ENCODE measurements at places on chromosomes 16 and 17. TPM values are rescaled to one million over a fixed set of nuclear protein-coding genes. Genes with fewer than 3 reads are reported as not detected.
A peak's percentile ranks its signal among the peaks of the same experiment; 100 is the strongest.

DNA sequence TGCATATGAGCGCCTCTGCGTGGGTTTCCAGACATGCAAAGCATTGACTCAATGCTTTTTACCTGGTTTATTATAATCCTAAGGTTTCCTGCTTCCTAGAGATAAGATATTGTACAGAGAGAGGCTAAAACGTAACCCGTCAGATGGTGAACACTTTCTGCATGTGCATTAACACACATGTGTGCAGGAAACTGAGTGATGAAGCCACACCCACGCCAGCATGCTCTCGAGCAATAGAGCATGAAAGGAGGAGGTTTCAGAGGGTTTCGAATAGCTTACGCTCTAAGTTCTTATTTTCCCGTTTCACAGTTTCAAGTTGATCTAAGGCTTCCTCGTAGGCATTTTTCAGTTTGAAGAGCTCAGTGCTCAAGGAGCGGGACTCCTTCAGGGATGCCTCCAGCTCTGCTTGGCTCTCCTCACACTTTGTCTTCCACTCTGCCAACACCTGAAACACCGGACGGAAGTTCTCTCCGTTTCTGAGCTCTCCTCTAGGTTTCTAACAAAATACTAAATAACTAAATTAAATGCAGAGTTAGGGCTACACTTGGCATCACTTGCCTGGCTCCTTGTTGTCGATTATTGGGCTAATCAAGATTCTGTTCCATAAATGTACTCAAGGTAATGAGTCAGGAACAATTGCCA, 23.2 kb downstream of the MYH3 start:
- no peaks in the 10 kb centered on the region for H3K4me1 ChIP-seq
- DNase-seq = no peak
- H3K27me3 ChIP-seq = peaks cover 46% of the 10 kb centered on the region
- H3K4me3 ChIP-seq = no peak overlapping the region
- no peaks in the 10 kb centered on the region for H3K36me3 ChIP-seq

GRCh38 chr16:47046726-47047523, 73.5 kb upstream of the DNAJA2 start:
- no peak for DNase-seq
- H3K27ac ChIP-seq = no peak overlapping the region
- H3K27me3 ChIP-seq = no peaks in the 10 kb centered on the region
- no peaks in the 10 kb centered on the region for H3K4me1 ChIP-seq
- H3K36me3 ChIP-seq = no peaks in the 10 kb centered on the region
- no peak overlapping the region for H3K4me3 ChIP-seq

GRCh38 chr16:4245077-4245791, 3.4 kb upstream of the SRL start:
- no peaks in the 10 kb centered on the region for H3K4me1 ChIP-seq
- H3K36me3 ChIP-seq = no peaks in the 10 kb centered on the region
- H3K27ac ChIP-seq = no peak overlapping the region
- no peak for DNase-seq

DNA sequence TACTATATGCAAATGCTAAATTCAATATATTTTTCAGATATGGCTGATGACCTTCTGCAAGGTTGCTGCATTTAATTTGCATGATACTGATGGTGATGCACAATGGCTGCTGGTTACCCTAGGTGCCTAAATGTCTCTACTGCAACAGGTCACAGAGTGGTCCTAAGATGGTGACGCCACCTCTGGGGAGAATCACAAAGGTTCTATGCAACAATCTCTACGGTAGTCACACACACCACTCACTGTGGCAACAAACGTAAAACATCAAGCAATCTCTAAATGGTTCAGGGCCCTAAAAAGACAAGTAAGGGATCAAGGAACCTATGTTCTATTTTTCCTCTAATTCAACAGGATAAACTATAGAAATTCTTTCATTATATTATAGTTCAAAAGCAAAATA, 293.3 kb downstream of the CEP112 start:
- H3K4me3 ChIP-seq = no peak overlapping the region
- no peaks in the 10 kb centered on the region for H3K27me3 ChIP-seq
- no peak overlapping the region for H3K27ac ChIP-seq
- no peak for DNase-seq

DNA sequence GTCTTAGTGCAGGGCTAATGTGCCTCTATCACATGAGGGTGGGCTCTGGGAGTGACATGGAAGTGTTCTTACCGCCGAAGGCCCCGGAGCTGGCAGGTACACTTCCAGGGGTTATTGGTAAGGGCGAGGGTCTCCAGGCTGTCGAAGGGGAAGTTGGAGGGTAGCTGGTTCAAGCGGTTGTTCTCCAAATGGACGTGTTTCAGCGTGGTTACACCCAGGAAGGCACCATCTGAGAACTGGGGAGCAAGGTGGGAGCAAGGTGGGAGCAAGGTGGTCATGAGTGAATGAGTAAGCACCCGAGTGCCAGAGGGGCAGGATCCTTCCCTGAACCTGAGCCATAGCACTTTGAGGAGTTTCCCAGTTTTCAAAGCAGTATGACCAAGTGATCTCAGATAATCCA, 3.0 kb downstream of the CHAD start:
- 0 out of 2 replicates have a peak, but pooled peaks cover 4% of the 10 kb centered on the region for H3K4me1 ChIP-seq
- H3K27ac ChIP-seq = no peak overlapping the region
- no peaks in the 10 kb centered on the region for H3K27me3 ChIP-seq
- H3K4me3 ChIP-seq = no peak overlapping the region
- H3K36me3 ChIP-seq = peaks cover 16% of the 10 kb centered on the region
- no peak for DNase-seq

GRCh38 chr17:44084131-44084538, 13.6 kb downstream of the G6PC3 start:
- no peaks in the 10 kb centered on the region for H3K36me3 ChIP-seq
- peaks cover 16% of the 10 kb centered on the region for H3K4me1 ChIP-seq
- no peak for DNase-seq
- H3K4me3 ChIP-seq = no peak overlapping the region

The CDH3 gene
- 70.3 TPM for total RNA-seq

The PHKG2 gene
- 66.1 TPM for total RNA-seq

- H3K27me3 ChIP-seq = no peaks in the 10 kb centered on the region
- peak overlapping the region; percentile 62 for H3K4me3 ChIP-seq
- no peak for DNase-seq
- no peak overlapping the region for H3K27ac ChIP-seq
- H3K4me1 ChIP-seq = peaks cover 20% of the 10 kb centered on the region
Observed at GRCh38 chr17:81976332-81977210, 858 bp upstream of the ASPSCR1 start.

DNA sequence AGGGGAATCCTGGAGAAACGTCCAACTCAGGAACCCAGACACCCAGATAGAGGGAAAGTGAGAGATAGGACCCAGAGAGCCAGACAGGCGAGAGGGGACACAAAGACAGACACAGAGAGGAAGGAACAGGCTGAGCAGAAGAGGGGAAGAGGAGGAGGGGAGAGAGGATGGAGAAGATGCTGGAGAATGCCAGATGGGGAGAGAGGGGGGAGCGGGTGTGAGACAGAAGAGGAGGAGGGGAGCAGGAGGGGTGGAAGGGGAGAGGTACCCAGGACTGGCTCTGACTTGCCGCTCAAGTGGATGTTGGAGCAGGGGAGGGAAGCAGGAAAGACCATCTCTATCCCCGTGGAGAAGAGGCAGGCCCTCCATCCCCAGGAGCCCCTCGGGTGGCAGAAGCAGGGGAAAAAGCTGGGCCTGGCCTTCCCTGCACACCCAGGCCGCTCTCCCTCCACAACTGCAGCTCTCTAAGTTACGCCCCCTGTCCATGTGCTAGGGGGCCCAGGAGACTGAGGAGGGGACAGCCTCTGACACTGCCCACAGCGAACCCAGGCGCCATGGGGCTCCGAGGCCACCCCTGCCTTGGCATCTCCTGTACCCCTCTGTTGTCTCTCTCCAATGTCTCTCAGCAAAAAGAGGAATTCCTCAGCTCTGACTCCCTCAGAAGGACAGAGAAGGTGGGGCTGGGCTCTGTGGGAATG, 4.8 kb downstream of the PPP1R9B start:
- no peak overlapping the region for H3K4me3 ChIP-seq
- no peak for DNase-seq
- H3K27me3 ChIP-seq = no peaks in the 10 kb centered on the region
- peaks cover 29% of the 10 kb centered on the region for H3K36me3 ChIP-seq
- H3K4me1 ChIP-seq = peaks cover 48% of the 10 kb centered on the region

- no peak overlapping the region for H3K27ac ChIP-seq
- H3K27me3 ChIP-seq = no peaks in the 10 kb centered on the region
- no peak for DNase-seq
- no peaks in the 10 kb centered on the region for H3K36me3 ChIP-seq
Observed at GRCh38 chr16:50260206-50261159, 5.9 kb upstream of the ADCY7 start.

The MYO15A gene
- total RNA-seq = 3.5 TPM

The ABI3 gene
- not detected for total RNA-seq

The MYH11 gene
- total RNA-seq = 0.11 TPM

GRCh38 chr16:46789499-46790414, 41.2 kb downstream of the C16orf87 start:
- peaks cover 4% of the 10 kb centered on the region for H3K4me1 ChIP-seq
- H3K4me3 ChIP-seq = peak overlapping the region; percentile 84
- H3K27ac ChIP-seq = no peak overlapping the region
